ENCODE measurements at places on chromosomes 11 and 22. TPM values are rescaled to one million over a fixed set of nuclear protein-coding genes. Genes with fewer than 3 reads are reported as not detected.
A peak's percentile ranks its signal among the peaks of the same experiment; 100 is the strongest.

DNA sequence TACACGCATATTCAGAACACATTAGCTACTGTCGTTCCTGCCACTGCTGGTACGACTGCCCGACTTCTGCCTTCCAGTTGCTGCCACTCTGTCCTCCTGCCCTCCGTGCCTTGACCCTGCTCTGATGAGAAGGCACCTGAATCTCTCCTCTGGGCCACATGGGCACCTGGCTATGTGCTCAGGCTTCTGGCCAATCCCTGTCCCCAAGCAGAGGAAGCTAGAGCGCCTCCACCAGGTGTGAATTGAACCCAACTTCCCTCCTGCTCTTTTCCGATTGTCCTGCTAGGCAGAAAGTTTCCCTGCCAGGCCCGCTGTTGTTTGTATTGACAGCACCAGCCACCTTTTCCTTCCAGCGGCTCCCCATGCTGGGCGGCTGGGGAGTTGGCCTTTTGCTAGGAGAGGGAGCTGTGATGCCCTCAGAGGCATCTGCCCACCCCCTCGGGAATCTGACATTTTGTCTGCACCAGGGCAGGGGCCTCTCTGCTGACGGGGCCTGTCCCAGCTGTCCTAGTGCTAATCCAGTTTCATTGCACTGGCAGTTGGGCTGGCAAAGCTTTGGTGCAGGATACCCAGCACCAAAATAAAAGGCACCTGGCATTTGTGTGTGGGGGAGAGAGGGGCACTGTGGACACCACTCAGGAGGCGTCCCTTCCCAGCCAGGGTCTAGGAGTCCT lies 118.0 kb downstream of the GRIK4 start:
- DNase-seq, result no peak

DNA sequence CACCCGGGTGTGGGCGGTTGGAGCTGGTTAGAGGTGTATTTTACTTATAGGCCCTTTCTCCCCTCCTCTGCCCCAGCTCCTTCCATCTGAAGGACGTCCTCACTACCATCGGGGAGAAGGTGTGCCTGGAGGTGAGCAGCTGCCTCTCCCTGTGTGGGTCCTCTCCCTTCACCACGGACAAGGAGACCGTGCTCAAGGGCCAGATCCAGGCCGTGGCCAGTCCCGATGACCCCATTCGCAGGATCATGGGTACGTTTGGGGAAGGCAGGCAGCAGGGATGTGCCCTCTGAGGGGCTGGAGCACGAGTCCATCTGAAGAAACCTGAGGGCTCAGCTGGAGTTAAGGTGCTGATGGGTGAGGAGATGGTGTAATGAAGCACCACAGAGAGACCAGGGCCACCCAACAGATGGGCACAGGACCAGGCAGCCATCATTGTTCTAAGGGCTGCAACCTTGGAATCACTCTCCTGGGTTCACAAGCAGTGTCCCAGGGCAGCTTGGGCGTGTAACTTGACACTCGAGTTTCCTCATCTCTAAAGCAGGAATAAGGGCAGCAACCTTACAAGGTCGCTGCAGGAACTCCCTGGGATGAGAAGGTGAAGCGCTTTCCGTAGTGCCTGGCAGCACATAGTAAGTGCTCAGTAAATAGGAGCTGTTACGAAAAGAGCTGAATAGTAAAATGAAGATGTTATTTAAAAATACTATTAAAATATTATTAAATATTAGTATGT lies 29.4 kb downstream of the TCP11L1 start:
- no peak for DNase-seq

DNA sequence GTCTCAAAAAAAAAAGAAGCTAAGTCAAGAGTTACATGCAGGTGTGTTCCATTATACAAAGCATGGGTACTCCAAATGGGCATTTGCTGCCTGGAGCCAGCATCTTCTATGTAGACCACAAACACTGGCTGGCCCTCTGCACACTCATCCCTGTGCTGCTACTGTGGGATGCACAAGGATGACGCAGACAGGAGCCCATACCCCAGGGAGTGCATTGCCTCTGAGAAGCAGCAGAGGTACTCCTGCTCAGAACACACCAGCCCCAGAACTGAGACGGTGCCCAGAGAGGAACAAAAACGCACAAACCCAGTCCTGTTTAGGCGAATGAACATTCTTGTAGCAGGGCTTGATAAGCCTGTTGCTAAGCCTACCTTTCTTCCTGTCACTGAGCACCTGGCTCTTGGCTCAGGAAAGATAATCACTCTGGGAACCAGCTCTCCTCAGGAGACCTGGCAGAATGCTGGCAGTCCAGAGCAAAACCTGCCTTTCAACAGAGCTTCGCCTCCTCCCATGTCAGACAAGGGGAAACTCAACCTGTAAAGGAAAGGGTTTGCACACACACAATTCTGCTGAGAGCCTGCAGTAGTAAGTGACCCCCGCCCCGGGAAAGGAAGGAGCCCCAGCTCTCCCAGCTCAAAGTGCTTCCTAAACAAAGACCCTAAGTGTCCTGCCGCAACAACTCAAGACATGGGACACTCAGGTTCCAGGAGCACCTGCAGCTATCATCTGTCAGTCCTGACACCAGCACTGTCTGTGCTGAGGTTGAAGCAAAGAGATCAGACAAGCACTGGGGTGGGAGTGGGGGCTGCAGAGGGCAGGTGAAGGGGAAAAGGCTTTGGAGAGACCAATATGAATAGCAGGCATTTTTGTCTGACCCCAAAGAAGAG lies 145.7 kb downstream of the TENM4 start:
- DNase-seq, result peak; percentile 26

The RTN4R gene
- 7.6 TPM for polyA plus RNA-seq

- no peak for DNase-seq
Measured at GRCh38 chr11:34308049-34308912, 49.5 kb downstream of the ABTB2 start.

DNA sequence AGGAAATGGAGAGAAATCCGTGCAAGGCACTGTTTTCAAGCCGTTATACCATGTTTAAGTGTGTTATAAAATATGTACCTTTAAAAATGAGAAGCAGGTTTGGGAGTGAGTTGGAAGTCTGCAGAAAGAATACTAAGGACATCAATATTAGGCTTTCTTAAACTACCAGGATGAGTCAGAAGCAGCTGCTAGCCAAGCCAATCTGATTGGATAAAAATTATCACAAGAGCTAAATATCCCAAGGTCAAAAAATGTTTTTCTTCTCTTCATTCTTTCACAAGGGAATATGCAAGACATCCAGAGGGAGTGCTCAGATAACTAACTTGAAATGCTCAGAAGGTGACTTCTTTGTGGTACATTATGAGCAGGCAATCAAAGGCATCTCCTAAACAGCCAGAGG lies 19.3 kb upstream of the CKAP5 start:
- DNase-seq, result no peak

DNA sequence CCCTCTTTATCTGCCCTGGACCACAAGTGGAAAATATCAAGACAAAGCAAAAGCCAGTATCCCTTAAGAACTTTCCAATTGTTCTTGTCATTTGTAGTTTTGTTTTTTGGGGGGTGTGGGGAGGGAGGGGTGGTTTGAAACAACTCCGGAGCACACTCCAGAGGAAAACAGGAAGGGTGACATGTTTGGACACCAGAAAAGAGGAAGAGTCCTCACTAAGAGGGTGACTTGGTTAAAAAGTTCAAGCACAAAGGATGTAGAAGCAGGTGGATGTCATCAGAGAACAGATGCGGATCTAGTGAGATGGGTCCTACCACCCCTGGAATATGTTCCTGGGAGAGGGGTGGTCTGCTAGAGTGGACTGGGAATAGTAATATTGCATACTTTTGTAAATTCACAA lies 25.8 kb downstream of the ADAMTS8 start:
- no peak for DNase-seq

DNA sequence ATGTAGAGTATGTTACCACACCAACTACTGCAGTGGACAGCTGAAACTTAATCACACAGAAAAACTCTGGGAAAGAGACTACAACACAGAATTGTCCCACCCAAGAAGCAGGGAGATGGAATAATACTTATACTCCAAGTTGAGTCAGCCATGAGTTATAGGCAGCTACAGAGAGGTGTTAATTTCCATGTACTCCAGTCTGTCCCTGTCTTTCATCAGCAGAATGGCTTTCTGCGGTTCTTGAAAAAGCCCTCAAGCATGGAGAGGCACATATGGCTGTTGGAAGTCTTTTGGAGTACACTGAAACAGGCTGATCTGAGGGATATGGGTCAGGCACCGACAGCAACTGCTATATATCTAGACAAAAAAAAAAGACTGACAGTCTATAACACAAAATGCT lies 219.5 kb downstream of the DLG2 start:
- DNase-seq, result no peak

DNA sequence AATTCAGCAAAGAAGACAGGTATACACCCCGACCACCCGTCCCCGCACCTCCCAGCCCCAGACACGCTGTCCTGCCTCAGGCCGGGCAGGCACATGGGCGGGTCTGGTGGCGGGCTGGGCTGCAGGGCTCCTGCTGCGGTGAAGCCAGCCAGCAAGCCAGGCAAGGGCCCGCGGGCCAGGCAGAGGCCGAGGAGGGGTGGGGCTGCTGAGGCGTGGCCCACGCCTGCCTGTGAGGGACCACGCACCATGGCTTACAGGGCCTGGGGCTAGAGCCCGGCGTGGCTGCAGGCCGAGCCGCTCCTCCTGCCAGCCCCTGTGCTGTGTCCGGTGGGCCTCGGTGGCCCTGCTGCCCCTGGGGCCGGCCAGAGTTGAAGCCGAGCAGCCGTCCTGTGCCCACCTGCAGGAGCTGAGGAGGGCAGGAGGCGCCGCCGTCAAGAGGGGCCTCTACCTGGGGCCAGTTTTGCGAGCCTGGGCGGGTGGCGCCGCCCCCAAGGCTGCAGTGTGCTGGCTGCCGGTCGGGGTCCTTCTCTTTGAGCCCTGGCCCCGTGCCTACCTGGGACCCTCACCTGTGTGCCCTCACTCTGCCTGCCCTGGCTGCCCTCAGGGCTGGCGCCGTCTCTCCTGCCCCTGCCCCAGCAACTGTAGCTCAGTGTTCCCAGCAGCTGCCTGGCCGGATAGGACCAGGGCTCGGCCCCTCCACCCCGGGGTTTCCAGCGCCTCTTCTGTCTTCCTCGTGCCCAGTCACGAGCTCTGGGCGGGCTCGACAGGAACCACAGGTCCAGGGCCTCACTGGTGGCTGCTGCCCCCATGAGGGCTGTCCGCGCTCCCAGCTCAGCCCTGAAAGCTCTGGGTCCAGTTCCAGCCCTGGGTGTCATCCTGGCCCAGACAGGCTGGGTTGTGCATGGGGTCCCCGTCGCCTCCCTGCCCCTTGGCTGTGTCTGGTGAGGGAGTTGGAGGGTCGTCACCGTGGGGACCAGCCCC lies 38.4 kb downstream of the MOB2 start:
- no peak for DNase-seq

GRCh38 chr11:7347611-7348431 lies 96.1 kb downstream of the SYT9 start:
- no peak for DNase-seq

- peak; percentile 6 for DNase-seq
Measured at GRCh38 chr11:99069856-99070444, 49.2 kb downstream of the CNTN5 start.

DNA sequence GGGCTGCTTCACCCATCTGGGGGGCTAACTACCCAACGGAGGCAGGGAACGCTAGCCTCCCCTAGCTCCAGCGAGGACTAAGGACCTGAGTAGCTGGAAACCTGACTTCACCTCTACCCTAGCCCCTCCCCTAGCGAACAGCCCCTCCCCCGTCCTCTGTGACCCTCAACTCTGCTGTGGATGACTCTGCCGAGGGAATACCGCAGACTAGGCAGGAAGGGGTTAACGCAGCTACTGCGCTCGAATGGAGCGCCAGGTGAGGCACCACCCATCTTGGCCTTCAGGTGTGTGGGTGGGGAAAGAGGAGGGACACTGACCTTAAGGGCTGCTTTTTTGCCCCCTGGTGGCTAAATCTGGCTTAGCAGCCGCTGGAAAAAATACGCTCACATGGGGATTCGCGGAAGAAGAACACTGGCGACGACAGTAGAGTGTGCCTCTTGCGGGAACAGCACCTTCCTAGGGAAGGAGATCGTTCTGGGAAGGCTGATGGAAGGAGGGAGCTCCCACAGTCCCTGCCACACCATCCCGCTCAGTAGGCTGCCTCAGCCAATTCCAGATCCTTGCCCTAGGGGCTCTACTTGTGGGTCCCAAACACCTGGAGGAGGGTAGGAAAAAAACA lies 4.5 kb upstream of the BCL9L start:
- peak; percentile 81 for DNase-seq

DNA sequence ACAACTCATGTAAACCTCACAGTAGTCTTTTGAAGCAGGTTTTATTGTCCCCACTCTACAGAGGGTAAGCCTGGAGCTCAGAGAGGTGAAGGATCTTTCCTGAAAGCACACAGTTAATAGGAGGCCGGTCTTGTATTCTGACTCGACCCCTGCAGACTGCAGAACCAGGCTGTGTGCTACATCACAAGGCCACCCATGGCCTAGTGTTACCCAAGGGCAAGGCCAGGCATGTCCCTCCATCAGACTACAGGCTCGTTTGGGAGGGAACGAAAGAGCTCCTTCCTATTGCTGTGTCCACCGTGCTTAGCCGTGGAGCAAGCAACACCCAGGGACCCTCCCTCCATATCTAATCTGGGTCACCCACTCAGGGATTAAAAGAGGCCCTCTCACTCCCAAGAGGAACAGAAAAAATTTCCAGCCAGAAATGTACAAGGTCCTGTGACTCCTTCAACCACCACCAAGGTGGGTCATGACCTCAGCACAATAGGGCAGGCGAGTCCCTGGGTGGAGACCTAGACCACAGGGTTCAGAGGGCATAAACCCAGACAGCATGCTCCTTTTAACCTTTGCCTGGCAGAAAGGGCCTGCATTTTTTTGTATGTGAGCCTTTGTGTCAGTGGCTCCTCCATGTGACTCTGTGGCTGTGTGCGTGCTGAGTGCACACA lies 6.3 kb upstream of the SMIM35 start:
- DNase-seq, result no peak

- DNase-seq, result peak; percentile 90
Measured at GRCh38 chr11:72821920-72822799, 7.9 kb downstream of the ATG16L2 start.

- DNase-seq, result no peak
Measured at GRCh38 chr11:66112601-66113499, 42.8 kb downstream of the PACS1 start.

- no peak for DNase-seq
Measured at GRCh38 chr11:60764879-60765278, 8.2 kb downstream of the MS4A15 start.

GRCh38 chr11:17568944-17569343 lies 21.9 kb downstream of the OTOG start:
- no peak for DNase-seq

DNA sequence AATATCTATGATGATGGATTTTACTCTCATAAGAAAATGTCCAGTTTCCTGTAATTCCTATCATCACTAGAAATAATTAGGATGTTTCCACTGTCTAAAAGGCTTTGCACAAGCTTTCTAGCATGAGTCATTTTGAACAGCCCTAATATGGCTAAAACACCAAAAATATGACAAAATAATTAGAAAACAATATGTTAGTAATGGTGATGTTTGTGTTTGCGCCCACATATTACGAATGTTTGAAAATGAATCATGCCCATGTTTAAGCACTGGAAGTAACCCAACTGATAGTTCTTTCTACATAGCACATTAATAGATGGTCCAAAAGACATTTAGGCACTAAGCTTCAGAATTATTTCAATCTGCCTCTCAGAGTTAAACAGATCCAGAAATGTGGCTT lies 96.0 kb downstream of the TRPC6 start:
- peak; percentile 8 for DNase-seq

The SLC7A4 gene
- polyA plus RNA-seq, result 0.49 TPM

GRCh38 chr11:22749536-22749935 lies 80.1 kb downstream of the SVIP start:
- DNase-seq, result peak; percentile 21

- no peak for DNase-seq
Measured at GRCh38 chr11:131888230-131888855, 517.9 kb downstream of the NTM start.

- no peak for DNase-seq
Measured at GRCh38 chr11:18310800-18311340, 11.1 kb downstream of the HPS5 start.

The MPPED1 gene
- 0.46 TPM for polyA plus RNA-seq
